AG09309 (cell line): ENCODE measurements at places on chromosomes 1 and 21.

DNA sequence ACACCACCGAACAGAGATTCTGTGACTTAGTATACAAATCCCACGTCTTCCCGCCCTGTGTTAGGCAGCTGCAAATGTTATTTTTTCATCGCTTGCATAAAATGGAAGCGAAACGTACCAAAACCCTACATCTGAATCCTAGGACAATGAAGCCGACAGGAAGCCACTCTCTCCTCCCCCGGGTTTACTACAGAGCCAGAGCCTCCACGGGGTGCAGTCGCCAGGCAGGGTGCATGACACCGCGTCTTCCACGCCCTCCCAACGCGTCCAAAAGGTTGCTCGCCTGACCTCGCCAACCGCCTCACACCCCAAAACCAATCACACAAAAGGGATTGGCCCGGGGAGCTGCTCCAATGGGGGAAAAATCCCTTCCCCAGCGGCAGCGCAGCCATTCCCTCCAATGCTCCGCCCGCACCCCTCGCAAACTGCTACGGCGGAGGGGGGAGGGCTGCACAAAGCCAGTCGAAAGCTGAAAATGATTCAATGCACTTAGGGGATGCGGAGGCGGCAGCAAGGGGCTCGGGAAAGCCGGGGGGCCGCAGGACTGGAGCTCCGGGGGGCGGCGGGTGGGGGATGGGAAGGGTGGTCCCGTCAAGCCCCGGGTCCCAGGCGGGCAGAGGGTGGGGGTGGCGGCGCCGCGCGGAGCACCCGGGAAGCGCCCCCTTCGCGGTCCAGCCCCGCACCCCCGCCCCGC, 701 bp downstream of the CEP170 start:
- no peak for DNase-seq

GRCh38 chr1:48807554-48808260, 31.0 kb upstream of the BEND5 start:
- DNase-seq = no peak

DNA sequence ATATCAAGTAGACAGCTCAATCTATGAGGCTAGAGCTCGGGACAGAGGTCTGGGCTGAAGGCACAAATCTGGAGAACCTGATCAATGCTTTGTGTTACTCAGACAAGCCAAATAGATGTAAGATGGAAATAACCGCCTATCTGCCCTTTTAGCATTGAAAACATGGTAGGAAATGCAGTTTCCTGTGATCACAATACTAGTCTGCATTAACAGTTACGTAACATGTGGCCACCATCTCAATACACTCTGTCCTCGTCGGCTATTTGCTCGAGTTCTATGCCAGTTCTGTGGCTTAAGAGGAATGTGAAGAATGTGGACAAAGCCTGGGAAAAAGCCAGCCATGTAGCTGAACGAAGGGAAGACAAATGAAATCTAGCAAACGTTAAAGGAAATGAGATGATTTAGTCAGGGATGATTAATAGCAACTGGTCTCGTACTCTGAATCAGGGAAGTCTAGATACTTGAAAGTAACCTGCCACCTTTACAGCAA, 73.3 kb downstream of the HSF2BP start:
- DNase-seq = peak; percentile 98

- no peak for DNase-seq
Observed at GRCh38 chr1:115199416-115200132, 110.3 kb upstream of the TSPAN2 start.

GRCh38 chr1:13930151-13930550, 230.2 kb downstream of the PRDM2 start:
- DNase-seq = no peak

- DNase-seq = no peak
Observed at GRCh38 chr1:9797049-9797448, 26.7 kb downstream of the CLSTN1 start.

- no peak for DNase-seq
Observed at GRCh38 chr1:22414244-22414751, 37.4 kb upstream of the ZBTB40 start.

DNA sequence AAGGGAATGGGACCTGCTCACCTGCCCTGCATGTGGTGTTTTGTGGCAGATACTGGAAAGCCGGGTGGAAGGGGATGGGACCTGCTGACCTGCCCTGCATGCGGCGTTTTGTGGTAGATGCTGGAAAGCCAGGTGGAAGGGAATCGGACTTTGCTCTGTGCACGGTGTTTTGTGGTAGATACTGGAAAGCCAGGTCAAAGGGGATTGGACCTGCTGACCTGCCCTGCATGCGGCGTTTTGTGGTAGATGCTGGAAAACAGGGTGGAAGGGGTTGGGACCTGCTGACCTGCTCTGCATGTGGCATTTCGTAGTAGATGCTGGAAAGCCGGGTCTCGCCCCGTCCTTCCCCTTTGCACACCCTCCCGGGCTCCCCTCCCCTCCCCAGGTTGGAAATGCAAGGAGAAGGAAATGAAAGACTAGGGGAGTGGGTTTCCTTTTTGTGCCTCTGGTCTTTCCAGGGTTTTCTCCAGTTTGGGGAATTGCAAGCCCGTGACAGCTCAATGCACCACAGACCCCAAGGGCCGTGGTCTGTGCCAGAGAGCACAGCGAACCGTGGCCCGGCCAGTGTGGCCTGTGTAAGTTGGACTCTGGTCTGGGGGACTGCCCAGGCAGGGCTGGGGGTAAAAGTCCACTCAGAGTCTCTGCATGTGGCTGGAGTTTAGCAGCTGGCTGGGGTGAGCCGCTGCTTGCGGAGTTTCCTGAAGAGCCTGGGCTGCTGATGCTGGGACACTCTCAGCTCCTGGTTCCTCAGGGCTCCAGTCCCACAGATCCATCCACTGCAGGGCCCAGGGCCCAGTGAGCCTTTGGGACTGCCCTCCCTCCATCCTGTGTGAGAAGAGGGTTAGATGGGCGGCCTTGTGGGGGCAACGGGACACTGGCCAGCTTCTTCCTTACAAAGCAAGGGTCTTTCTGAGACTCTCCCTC, 105.5 kb downstream of the CRYAA start:
- DNase-seq = no peak

DNA sequence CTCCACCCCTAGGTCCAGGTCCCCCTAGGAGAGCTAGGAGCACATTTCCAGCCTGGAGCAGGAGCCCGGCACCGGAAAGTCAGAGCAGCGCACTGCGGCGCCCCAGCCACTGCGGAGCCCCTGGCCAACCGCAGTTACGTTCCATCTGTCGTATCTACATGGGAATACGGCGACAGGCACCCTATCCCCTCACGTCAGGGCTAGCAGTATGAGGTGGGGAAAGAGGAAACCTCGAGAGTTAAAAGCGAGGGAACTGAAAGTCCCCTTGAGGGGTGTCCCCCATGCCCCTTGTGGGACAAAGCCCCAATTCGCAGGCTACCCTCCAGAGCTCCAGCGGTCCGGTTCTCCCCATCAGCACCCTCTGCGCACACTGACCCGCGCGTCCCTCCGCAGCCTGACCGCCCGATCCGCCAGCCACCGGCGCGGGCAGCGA, 995 bp downstream of the COLGALT2 start:
- no peak for DNase-seq

GRCh38 chr1:67536957-67537666, 106.9 kb upstream of the SERBP1 start:
- DNase-seq = no peak

- DNase-seq = no peak
Observed at GRCh38 chr1:183472488-183473216, at the start of gene SMG7. TSS of gene SMG7 (plus strand) at chr1:183472499. CDS start at chr1:183472621, 122 bp downstream.

GRCh38 chr1:3695326-3696217, 43.3 kb downstream of the TP73 start:
- no peak for DNase-seq

DNA sequence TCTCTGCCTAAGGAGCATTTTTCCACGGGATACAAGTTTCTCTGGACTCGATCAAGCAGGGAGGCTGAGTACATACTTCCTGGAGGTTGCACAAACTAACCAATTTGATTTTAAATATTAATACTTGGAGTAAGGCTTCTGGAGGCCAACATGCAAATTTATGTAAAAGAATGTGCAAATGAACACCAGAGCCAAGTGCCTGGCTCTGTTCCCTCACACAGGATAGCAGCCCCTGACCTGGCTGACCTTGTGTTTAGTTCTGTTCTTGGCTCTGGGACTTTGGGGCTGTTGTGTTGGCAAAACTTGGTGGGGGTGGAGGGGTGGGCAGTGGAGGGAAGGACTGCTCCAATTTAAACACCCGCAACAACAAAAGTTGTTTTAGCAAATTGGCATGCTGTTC, 34.2 kb downstream of the CNIH3 start:
- no peak for DNase-seq

DNA sequence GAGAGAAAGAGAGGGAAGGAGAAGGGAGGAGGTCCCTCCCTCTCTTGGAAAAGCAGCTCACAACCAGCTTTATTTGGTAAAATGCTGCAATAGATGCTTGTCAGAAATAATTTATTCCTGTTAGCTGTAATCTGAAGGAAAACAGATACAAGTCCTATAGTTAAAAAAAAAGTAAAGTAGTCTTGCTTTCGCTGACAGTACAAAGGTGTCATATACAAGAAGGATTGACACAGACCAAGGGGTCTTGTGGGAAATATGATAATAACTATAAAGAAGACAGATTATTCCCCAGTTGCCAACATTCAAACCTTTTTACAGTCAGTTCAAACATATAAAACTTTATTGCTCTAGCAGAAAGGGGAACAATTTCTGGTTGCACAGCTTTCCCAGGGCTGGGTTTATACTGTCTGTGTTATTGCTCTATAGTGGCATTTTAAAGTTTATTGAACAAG, 145.0 kb downstream of the PBX1 start:
- DNase-seq = no peak

- no peak for DNase-seq
Observed at GRCh38 chr1:191977874-191978506, 180.3 kb upstream of the RGS18 start.

DNA sequence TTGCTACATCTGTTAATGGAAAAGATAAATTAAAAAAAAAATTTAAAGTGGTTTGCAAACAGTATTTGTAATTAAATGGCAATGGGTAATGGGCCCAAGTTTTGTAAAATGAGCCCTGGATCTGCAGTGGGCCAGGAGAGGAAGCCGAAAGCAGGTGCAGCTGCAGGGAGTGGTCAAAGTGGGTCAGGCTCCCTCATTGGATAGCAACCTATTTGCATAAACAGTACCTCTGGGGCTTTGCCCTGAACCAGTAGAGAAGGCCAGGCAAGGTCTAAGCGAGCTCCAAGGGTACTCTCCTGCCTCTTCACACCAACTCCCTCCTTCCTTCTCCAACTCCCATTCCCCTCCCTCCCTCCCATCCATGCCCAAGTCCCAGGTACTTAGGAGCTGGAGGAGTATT, 138.9 kb downstream of the HMGB4 start:
- no peak for DNase-seq

- DNase-seq = peak; percentile 10
Observed at GRCh38 chr1:17405898-17406759, 33.3 kb downstream of the RCC2 start.

GRCh38 chr1:19344372-19344810, 32.3 kb downstream of the SLC66A1 start:
- no peak for DNase-seq

DNA sequence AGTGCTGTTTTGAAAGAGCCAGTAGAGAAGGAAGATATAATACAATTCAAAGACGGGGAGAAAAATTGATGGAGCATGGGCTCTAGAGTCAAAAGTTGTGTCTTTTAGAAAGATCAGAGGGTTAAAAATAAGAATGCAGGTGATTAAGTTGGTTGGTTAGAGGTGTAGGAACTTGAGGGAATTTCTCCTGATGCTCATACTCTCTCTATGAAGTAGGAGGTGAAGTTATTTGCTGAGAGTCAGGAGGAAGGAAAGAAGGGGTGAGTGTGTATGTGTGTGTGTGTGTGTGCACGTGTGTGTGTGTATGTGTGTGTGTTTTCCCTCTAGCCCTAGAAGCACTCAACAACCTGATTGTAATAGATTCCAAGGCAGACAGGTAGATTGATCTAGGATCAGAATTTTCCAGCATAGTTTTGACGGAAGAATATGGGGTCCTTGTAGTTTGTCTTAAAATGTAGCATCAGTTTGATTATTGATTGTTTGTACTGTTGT, 88.3 kb upstream of the MACF1 start:
- DNase-seq = no peak

DNA sequence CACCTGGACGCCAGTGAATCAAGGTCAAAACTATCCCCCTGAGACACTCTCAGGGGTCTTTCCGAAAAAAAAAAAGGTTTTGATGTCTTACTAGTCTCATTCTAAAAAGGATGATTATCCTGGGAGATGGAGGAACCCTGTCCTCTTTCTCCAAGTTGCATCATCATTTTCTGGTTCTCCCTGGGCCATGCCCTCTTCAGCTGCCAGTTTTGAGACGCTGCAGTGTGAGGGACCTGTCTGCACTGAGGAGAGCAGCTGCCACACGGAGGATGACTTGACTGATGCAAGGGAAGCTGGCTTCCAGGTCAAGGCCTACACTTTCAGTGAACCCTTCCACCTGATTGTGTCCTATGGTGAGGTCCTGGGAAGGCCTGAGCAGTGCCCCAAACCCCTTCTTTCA, 3.5 kb downstream of the FCRLA start:
- no peak for DNase-seq

DNA sequence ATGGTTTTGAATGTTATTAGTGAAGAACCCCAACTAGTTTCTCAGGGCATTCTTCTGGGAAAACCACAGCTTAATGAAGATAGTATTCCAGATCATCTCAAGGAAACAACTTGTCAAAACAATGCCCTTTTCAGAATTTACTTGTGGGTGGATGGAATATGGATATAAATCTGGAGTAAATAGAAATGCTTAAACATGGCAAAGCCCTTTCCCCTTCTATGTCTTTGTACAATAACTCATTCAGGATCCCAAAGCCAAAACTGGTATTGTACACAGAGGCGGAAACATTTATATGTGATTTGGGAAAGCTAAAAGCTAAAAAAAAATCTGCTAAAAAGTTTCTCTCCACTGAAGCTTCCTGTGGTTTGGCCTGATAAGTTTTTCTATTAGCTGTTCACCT, 55.5 kb upstream of the RGS5 start:
- DNase-seq = peak; percentile 17

DNA sequence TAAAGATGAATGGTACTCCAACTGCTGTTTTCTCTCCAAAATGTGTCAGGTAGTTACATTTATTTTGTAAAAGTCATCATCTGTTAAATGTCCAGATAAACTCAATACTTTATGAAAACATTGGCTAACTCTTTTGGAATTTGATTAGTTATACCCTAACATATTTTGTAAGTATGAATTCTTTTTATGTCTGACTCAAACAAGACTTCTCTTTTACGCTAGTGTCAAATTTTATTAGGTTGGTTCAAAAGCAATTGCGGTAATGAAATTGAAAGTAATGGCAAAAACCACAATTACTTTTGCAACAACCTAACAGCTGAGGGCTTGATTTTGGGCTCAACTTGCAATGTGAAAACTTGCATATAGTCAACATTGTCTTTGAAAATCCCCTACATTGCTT, 41.0 kb upstream of the USP25 start:
- peak; percentile 51 for DNase-seq

- DNase-seq = no peak
Observed at GRCh38 chr1:241927321-241927720, 30.2 kb upstream of the BECN2 start.

DNA sequence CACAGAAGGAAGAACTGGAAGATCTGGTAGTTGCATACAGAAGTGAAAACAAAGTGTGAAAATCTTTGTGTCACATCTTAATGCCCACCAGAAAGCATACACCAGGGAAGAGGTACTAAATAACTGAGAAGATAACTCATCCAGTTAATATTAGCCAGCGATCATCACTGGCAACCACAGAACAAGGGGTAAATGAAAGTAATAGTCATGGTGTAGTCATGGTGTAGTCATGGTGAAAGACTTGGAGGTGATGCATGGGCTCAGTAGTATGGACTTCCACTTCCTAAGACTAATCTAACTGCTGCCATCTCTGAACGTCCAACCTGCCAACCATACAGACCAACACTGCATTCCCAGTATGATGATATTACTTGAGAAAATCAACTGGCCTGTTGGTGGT, 481.2 kb upstream of the NR5A2 start:
- no peak for DNase-seq
